NCI-H446 (cell line): ENCODE measurements at places on chromosomes 6 and 20.
A peak's percentile ranks its signal among the peaks of the same experiment; 100 is the strongest.

DNA sequence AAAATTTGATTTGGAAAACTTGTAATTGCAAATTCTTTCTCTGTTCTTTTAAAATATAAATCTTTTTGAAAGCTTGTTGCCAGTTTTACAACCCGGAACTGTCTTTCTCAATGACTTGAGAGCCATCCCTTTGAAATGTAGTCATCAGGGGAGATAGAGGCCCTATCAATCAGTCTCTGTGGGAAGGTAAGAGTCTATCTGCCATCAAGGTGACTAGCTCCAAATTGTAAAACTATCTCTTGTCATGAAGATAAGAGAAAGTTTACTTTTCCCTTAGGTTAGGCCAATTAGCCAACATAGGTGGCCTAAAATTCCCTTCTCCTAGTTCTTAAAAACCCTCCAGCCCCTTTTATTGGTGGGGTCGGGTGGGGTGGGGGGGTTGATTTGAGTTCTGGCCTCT is 469.1 kb upstream of the IRAK1BP1 start:
- DNase-seq = no peak

GRCh38 chr6:68657374-68658139 is 22.5 kb downstream of the ADGRB3 start:
- DNase-seq = no peak

DNA sequence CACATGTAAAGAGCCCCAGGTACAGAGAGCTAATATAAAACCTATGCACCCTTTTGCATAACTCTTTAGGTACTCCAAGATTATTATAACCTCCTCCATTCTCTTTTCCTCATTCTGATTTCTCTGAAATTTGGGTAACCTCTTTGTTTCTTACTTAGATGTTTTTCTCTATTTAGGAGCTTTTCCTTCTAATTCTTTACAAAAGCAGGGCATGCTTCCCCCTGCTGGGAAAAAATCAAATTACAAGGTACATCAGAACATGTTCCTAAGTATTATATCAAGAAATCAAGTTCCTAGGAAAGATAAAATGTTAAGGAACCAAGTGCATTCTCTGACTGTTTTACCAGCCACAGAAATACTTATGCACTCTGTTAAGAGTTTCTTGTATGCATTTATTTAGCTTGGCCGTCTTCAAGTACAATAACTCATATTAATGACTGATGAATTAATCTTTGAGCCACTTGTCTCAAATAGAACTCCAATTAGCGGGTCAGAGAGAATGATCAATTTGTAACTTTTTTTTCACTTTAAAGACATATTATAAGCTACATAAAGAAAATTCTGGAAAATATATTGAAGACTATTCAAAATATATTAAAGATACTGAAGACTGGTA is 2.1 kb downstream of the KHDRBS2 start:
- peak; percentile 42 for DNase-seq

- DNase-seq = no peak
These were observed 735.6 kb upstream of the MARCKS start for GRCh38 chr6:113121571-113121970.

GRCh38 chr6:78896227-78896626 is 28.9 kb downstream of the IRAK1BP1 start:
- no peak for DNase-seq

DNA sequence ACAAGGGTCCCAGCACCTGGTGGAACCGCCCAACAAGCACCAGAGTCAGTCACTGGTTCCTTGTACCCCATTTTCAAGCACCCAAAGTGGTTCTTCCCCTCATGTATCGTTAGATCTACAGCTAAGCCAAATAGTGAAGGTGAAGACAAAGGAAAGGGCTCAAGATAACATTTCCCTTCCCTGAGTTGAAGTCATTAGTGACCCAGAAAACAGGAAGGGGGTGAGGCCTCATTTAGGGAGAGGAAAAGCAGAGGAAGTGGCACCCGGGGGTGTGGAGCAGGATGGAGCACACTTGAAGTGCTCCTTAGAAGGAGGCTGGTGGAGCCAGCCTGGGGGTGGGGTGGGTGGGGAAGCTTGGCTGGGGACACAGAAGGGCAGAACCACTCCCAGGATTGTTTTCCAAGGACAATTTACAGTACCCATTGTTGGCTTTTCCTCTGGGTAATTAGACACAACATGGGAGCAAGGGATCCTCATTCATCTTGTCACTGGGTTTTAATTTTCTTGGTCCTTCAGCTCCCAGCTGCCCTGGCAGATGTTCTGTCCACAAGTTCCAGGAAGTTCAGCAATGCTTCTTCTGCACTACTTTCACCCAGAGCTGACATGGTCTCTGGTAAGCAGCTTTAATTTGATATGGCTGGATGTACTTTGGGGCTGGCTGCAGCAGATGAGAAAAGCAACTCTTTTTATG is 73.3 kb upstream of the CD93 start:
- no peak for DNase-seq

DNA sequence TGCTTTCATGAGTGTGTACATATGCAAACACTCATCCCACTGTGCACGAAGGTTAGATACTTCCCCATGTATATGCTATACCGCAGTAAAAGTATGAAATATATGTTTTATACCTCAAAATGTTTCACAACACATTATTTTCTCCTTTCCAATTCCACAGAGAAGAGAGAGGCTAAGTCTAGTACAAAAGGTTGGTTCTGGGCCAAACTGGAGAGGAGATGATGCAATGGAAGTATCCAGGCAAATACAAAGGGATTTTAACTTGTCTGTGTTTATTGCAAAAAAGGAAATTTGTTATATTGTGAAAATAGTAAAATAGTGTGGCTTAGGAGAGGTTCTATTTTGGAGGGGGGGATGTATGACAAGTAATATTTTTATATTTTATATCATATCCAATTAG is 112.6 kb downstream of the PLCB1 start:
- peak; percentile 47 for DNase-seq
